ENCODE measurements at places on chromosomes 1 and 21. TPM values are rescaled to one million over a fixed set of nuclear protein-coding genes. Genes with fewer than 3 reads are reported as not detected.

DNA sequence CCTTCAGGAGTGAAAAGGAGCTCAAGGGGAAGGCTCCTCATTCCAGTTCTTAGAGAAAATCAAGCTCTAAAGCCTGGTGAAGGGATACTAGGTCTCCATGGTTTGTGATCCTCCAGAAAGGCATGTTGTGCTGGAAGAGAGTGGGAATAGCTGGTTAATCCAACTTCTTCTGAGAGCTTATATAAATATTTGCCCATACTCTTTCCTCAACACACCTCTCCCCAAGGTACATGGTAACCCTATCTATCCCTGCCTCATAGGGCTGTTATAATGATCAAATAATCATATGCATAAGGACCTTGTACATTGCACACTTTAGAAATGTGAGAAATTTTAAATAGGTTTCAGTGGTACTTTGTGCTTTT, 14.6 kb downstream of the XKR8 start:
- no peak for DNase-seq

DNA sequence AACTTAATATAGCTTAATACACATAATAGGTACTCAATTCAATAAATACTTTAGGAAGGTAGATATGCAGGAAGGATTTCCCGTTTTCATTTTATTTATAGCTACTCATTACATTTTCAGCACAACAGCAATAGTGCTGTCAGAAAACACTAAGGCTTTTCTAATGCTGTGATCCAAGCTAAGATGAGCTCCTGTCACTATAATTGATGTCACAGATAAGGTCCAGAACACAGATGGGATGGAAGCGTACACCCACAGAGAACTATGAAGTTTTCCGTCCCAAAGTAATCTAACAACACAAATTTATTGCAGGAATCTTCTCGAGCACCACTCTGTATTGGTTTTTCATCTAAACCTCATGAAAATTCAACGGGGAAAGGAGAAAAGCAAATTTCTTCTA, 13.6 kb downstream of the AUNIP start:
- DNase-seq, result no peak

DNA sequence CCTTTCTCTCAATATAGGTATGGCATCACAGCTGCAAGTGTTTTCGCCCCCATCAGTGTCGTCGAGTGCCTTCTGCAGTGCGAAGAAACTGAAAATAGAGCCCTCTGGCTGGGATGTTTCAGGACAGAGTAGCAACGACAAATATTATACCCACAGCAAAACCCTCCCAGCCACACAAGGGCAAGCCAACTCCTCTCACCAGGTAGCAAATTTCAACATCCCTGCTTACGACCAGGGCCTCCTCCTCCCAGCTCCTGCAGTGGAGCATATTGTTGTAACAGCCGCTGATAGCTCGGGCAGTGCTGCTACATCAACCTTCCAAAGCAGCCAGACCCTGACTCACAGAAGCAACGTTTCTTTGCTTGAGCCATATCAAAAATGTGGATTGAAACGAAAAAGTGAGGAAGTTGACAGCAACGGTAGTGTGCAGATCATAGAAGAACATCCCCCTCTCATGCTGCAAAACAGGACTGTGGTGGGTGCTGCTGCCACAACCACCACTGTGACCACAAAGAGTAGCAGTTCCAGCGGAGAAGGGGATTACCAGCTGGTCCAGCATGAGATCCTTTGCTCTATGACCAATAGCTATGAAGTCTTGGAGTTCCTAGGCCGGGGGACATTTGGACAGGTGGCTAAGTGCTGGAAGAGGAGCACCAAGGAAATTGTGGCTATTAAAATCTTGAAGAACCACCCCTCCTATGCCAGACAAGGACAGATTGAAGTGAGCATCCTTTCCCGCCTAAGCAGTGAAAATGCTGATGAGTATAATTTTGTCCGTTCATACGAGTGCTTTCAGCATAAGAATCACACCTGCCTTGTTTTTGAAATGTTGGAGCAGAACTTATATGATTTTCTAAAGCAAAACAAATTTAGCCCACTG, 11.5 kb downstream of the HIPK1 start:
- no peak for DNase-seq

DNA sequence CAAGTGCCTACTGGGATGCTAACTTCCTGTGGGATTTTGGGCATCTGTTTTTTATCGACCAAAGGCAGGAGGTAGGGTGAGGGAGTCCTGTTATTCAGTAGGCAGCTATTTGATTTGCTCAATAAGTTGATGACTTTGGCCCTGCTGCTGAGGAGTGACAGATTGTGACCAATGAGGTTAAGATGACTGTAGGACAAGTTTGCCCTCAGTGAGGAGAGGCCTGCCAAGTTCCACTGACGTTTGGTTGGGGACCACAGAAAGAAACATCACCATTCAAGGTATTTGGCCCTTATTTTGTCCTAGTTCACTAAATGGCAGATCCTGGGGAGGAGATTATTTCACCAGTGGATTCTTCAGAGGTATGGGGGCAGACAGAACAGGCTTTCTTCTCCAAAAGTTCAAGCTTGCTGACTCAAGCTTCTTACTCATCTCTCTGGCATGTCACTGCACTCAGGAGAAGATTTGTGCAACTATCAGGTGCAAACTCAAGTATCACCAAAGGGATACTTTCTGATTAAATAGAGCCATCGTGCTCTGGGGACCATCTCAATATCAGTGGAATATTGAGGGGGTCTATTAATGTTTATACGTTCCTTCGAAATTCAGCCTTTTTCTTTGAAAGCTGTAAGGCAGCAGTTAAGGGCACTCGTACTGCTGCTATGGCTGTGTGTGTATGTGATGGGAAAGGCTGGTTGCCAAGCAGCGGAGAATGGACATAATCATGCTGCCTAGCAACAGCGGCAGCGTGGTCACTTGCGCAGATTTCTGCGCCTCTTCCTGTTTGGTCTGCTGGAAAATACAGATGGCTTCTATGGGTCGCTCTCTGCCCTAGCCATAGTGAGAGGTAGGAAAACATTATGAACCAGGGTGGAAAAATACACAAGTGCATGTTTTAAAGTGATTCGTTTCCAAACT, 78.7 kb downstream of the PBX1 start:
- DNase-seq, result peak; percentile 37

DNA sequence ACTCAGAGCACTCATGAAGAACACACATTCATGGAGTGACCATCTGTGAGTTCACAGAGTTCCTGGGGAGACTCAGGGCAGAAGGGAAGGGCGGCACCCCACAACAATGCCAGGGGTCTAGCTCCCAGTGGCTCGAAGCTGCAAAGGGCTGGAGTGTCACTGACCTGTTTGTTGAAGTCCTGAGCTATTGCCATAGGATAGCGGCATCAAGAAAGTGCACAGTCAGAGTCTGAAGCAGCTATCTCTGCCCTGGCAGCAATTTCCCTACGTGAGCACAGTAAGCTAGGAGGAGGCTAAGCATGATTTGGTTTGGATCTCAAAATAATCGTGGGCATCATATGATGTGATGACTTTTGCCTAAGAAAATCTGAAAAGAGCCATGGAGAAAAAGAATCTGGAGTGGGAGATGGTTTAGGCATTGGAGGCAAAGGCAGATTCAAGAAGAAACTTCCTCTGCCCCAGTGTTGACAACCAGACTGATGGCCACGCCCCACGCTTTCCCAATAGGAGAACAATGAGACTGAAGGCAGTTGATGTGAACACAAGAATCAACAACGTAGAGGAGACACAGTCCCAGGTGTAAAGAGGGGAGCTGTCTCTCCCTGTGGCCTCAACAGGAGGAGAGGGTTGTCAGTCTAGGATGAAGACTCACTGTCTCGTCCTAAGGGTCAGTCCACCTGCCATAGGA, 100.0 kb upstream of the SLC25A33 start:
- no peak for DNase-seq

DNA sequence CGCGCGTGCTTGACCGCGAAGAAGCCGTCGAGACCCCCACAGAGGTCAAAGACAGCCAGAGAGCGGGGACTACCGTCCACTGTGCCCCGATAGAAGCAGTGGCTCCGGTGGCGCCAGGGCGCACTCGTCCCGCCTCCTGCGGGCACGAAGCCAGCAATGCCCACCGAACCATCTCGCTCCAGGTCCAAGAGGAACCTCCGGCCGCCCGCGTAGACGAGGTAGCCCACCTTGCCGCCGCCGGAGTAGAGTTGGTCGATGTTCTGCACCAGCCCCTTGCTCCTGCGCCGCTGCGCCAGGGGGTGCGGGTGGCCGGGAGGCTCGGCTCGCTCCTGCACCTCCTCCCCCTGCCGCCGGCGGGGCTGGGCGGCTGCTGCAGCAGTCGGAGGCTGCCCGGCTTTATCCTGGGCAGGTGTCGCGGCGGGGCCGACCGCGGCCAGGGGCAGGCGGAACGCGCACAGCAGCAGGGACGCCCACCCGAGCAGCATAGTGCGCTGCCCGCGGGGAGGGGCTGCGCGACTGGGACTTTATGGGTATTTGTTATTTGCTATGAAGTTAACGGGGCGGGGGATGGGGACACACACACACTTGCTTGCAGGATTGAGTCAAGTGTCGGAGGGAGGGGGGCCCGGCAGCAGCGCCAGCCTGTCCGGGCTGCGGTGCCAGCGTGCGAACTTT, 844 bp downstream of the ADAMTS5 start:
- DNase-seq, result no peak

DNA sequence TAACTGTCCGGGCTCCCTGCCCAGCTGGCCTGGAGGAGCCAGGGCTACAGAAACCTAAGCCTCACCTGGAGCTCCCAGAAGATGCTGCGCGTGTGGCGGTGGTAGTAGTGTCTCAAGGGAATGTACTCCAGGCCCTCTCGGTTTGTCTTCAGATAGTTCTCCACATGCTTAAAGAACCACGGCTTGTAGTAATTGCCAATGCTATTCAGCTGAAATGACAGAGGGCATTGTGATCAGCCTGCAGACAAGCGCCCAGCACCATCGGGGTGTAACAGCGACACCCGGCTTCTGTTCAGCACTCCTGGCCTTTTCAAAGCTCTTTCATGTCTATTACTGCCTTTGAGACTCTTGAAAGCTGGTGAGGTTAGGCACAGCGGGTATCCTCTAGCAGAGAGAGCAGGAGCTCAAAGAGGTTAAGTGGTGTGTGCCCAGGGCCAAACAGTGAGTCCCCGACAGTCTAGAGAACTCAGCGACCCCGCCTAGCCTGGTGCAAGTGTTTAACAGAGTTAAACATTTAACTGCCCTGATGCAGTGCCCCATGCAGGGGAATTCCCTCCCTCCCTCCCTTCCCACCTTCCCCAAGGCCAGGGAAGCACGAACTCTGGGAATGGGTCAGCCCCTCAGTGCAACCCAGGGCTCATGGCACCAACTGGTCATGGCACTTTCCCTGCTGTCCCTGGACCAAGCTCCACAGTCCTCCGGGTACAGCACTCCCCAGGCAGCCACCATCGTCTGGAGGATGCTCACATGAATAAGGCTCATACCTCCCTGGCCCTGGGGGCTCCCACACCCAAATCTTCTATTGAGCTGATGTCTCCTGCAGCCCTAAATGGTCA, 21.5 kb downstream of the DHCR24 start:
- no peak for DNase-seq

- DNase-seq, result no peak
These were observed 82.5 kb downstream of the LRRN2 start for GRCh38 chr1:204602871-204603542.

The ETNK2 gene
- 12.1 TPM for total RNA-seq

The TSNAX gene
- 39.2 TPM for total RNA-seq

The SLAMF8 gene
- not detected for total RNA-seq

Measured in neural crest cell (in vitro differentiated cells).